ENCODE measurements at places on chromosomes 2 and 18.
A peak's percentile ranks its signal among the peaks of the same experiment; 100 is the strongest.

DNA sequence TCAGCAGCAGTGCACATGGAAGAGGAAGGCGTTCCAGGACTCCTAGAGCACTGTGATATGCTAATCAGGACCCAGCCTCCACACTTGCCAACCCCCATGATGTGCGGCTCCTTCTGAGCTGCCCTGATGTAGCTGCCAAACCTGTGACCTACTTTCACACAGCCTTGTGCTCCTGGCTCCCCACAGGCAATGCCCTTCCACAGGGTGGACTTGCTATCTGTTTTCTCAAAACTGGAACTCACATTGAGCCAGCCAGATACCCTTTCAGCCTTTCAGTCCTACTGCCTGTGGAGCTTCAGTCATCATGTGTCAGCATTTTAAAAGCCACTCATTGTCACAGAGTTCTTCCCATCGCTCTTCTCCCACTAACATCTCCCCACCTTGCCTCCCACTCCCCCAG lies 181.6 kb downstream of the AFF3 start:
- H3K4me3 ChIP-seq, result no peak overlapping the region

DNA sequence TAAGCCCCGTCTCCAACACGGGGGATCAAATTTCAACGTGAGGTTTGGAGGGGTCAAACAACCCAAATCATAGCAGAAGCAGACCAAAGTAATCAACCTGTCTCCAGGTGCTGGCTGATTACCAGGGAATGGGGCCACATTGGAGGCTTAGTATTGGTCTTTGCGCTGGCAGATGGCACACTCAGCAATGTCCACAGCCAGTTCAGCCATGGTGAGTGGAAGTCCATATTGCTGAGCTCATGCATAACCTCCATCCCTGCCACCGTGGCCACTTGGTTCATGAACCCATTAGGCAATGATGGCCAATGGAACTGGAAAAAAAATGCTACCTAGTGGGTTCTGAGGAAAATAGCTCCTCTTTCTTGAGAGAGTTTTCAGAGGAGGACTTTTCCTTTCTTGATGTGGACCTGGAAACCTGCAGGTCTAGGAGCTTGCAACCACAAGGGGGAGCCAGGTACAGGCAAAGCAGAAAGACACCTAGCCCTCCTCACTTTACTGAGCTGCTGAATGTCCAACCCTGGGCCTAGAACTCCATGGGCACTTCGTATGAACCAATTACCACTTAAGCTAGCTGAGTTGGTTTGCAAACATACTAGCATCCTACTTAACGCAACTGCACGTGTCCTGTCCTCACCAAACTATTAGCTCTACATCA lies 128.0 kb upstream of the GYPC start:
- H3K4me3 ChIP-seq, result no peak overlapping the region
- H3K36me3 ChIP-seq, result no peaks in the 10 kb centered on the region
- no peak overlapping the region for H3K27ac ChIP-seq
- peaks cover 3% of the 10 kb centered on the region for H3K27me3 ChIP-seq

- no peak overlapping the region for H3K4me3 ChIP-seq
- no peaks in the 10 kb centered on the region for H3K36me3 ChIP-seq
- H3K27me3 ChIP-seq, result peaks cover 3% of the 10 kb centered on the region
- H3K4me1 ChIP-seq, result no peaks in the 10 kb centered on the region
- no peak for DNase-seq
- H3K27ac ChIP-seq, result no peak overlapping the region
These were observed 210.2 kb downstream of the TSN start for GRCh38 chr2:121965661-121966060.

DNA sequence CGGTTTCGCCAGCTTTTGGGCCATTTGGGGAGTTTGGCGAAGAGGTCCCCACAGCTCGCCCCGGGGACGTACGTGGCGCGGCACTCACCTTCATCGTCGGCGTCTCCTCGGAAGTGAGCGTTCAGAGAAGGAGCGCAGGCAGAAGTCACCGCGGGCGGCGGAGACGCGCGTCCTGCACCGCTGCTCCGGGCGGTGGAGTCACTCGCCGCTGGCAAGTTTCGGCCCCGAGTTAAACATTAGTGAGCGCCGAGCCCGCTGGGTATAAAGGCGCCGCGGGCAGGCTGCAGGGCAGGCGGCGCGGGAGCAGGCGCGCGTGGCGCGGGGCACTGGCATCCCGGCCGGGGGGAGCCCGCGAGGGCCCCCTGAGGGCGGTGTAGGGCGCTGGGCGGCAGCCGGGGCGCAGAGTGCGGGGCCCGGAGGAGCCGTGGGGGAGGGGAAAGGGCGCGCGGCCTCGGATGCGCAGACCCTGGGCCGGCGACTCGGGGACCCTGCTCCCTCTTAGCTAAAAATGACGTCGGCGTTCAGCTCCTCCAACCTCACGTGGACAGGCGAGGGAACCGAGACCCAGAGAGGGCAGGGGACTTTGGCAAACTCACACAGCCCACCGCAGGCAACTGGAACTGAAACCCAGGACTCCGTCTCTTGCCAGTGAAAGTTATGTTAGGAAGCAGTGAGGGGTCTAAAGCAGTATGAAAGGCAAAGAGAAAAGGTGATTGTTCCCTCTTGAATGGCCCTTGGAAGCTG lies at the start of gene DPP4:
Gene DPP4 (minus strand): TSS at position 328 of the 744 bp plus-strand sequence. CDS start 234 bp downstream, at position 94.
- peak within 1 kb of the TSS; percentile 71 for H3K4me3 ChIP-seq
- peaks cover 44% of the 10 kb centered on the region for H3K36me3 ChIP-seq
- H3K27ac ChIP-seq, result peak within 1 kb of the TSS; percentile 94
- H3K27me3 ChIP-seq, result no peaks in the 10 kb centered on the region
- H3K4me1 ChIP-seq, result peaks cover 58% of the 10 kb centered on the region

- no peaks in the 10 kb centered on the region for H3K27me3 ChIP-seq
- no peaks in the 10 kb centered on the region for H3K4me1 ChIP-seq
- H3K4me3 ChIP-seq, result no peak overlapping the region
- H3K27ac ChIP-seq, result no peak overlapping the region
- no peaks in the 10 kb centered on the region for H3K36me3 ChIP-seq
These were observed 34.2 kb downstream of the FBXO36 start for GRCh38 chr2:229956491-229956890.

- H3K4me3 ChIP-seq, result no peak overlapping the region
- no peaks in the 10 kb centered on the region for H3K36me3 ChIP-seq
- H3K27ac ChIP-seq, result no peak overlapping the region
- H3K27me3 ChIP-seq, result peaks cover 13% of the 10 kb centered on the region
- no peaks in the 10 kb centered on the region for H3K4me1 ChIP-seq
- no peak for DNase-seq
These were observed 29.1 kb upstream of the ASB18 start for GRCh38 chr2:236293241-236293810.

GRCh38 chr2:109311771-109312170 lies 182.8 kb downstream of the SH3RF3 start:
- no peak overlapping the region for H3K27ac ChIP-seq
- H3K4me3 ChIP-seq, result no peak overlapping the region
- H3K4me1 ChIP-seq, result no peaks in the 10 kb centered on the region
- no peak for DNase-seq
- no peaks in the 10 kb centered on the region for H3K36me3 ChIP-seq
- H3K27me3 ChIP-seq, result no peaks in the 10 kb centered on the region

- H3K27me3 ChIP-seq, result peaks cover 16% of the 10 kb centered on the region
- no peak for DNase-seq
- H3K36me3 ChIP-seq, result no peaks in the 10 kb centered on the region
- no peak overlapping the region for H3K27ac ChIP-seq
- H3K4me3 ChIP-seq, result no peak overlapping the region
- H3K4me1 ChIP-seq, result no peaks in the 10 kb centered on the region
These were observed 300.7 kb upstream of the UBE2E3 start for GRCh38 chr2:180679693-180680092.

GRCh38 chr2:45728458-45728942 lies 77.0 kb downstream of the PRKCE start:
- H3K27ac ChIP-seq, result no peak overlapping the region
- DNase-seq, result no peak
- H3K4me1 ChIP-seq, result no peaks in the 10 kb centered on the region
- no peak overlapping the region for H3K4me3 ChIP-seq

- no peaks in the 10 kb centered on the region for H3K36me3 ChIP-seq
- H3K27me3 ChIP-seq, result no peaks in the 10 kb centered on the region
- no peak within 1 kb of the TSS for H3K4me3 ChIP-seq
These were observed at the start of gene FBLN7 for GRCh38 chr2:112138159-112139032. TSS of gene FBLN7 (plus strand) at chr2:112138385. CDS start at chr2:112138656, 271 bp downstream.

GRCh38 chr2:127086990-127087790 lies 19.8 kb downstream of the BIN1 start:
- no peak for DNase-seq
- no peak overlapping the region for H3K4me3 ChIP-seq
- H3K27ac ChIP-seq, result no peak overlapping the region
- H3K36me3 ChIP-seq, result no peaks in the 10 kb centered on the region
- no peaks in the 10 kb centered on the region for H3K4me1 ChIP-seq

DNA sequence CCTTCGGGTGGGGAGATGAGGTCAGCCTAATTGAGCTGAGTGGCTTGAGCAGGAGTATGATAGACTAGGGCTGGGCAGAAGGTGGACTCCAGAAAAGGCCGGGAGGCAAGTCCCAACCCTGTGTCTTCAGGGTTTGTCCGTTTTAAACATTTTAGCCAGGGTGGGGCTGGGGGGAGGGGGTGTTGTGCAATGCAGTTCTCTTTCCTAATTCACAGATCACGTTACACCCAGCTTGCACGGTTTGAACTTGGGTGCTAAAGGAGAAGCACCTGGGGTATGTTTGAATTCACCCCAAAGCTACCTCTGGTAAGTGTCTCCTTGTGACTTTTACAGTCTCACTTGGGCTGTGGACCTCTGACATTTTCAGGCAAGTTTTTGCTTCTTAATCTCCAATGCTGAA lies 233.3 kb downstream of the AGAP1 start:
- no peak for DNase-seq
- H3K27ac ChIP-seq, result no peak overlapping the region
- H3K4me1 ChIP-seq, result no peaks in the 10 kb centered on the region
- H3K4me3 ChIP-seq, result no peak overlapping the region

- H3K4me3 ChIP-seq, result no peak overlapping the region
- no peak overlapping the region for H3K27ac ChIP-seq
- H3K36me3 ChIP-seq, result no peaks in the 10 kb centered on the region
- DNase-seq, result no peak
These were observed 247.4 kb upstream of the CYP26B1 start for GRCh38 chr2:72395096-72395495.

DNA sequence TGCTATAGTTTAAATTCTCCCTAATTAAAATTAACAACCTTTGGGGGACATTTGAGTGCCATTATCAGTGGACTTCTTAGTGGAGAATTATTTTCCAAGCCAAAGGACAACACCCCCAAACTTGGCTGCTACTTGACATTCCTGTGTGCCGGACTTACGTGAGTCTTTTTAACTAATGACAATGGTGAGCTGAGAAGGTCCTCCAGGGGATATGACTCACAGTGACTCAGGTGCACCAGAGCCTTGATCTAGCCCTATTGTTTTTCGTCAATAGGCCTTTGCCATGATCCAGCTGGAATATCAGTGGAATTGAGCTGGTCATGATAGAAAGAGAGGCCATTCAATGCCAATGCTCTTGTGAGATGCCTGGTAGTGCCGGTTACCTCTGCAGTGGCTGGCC lies 118.1 kb upstream of the CXCR4 start:
- no peaks in the 10 kb centered on the region for H3K36me3 ChIP-seq
- peaks cover 22% of the 10 kb centered on the region for H3K4me1 ChIP-seq
- DNase-seq, result no peak
- H3K27me3 ChIP-seq, result no peaks in the 10 kb centered on the region
- H3K4me3 ChIP-seq, result no peak overlapping the region

- no peaks in the 10 kb centered on the region for H3K4me1 ChIP-seq
- no peak overlapping the region for H3K4me3 ChIP-seq
- H3K36me3 ChIP-seq, result no peaks in the 10 kb centered on the region
- H3K27me3 ChIP-seq, result no peaks in the 10 kb centered on the region
- no peak for DNase-seq
These were observed 2.0 kb downstream of the FMNL2 start for GRCh38 chr2:152336854-152337510.

DNA sequence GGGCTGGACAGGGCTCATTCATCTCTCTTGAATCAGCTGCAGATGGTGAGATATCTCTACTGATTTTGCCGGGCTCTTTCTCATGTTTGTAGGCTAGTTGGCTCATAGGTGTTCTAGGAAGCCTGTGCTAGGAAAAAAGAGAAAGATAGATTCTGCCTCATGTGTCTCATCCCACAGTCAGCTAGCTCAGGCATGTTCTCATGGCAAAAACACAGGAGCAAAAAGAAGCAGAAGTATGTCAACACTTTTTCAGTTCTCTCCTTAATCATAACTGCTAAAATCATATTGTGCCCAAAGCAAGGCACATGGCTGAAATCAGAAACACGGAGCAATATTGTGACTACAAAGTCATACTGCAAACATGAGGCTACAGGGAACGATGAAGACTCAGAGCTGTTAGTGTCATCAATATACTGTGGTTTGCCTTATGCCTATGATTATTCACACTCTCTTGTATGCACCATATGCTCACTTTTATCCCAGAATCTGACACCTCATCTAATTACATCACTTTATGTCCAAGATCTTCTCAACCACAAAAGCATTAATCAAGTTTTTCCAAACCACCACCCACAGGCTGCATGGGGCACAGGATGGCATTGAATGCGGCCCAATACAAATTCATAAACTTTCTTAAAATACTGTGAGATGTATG lies 571.9 kb upstream of the CNTNAP5 start:
- H3K27ac ChIP-seq, result no peak overlapping the region
- H3K36me3 ChIP-seq, result no peaks in the 10 kb centered on the region
- DNase-seq, result no peak
- H3K4me3 ChIP-seq, result no peak overlapping the region

DNA sequence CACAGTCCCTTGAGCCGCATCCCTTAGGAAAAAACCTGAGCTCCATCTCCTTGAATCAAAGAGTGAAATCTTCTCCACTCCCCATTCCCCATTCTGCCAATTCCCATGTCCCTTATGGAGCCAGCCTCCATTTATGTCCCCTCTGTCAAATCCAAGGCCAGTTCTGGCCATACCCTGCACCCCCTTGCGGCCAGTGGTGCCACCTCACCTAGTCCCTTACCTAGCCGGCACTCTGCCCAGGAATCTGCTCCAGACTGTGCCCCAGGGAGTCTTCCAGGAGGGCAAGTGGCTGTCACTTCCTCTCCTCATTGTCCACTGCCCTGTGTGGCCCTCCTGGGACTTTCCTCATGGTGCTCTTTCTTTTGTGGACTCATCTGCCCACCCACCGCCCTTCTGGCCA lies 195.4 kb upstream of the RMP24 start:
- no peaks in the 10 kb centered on the region for H3K36me3 ChIP-seq
- DNase-seq, result no peak
- no peak overlapping the region for H3K4me3 ChIP-seq

DNA sequence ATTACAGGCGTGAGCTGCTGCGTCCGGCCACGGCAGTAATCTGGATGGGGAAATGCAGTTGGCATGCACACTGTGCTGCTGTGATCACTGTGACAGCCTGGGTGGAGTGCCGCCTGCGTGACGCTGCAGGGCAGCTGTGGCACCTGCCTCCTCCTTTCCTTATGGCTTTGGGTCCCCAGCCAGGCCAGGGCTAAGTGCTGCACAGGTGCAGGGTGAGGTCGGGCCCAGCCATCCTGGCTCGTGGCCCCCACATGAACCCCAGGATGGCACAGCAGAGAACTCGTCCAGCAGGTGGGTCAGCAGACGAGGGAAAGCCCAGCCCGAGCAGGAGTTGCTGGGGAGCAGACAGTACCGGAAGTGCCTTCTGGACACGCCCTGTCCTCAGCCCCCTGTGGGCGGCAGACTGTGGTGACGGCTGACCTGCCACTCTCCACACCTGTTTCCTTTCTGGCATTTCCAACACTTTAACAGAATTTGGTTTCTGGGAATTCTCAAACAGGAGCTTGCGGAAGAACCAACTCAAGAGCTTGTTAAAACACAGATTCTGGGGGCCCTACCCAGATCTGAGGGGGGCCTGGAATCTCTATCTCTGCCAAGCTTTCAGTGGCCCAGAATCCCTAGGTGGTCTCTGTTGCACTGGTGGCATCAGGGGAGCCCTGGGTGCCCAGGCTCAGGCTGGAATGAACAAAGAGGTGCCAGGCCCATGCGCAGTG lies 16.9 kb downstream of the HS1BP3 start:
- no peaks in the 10 kb centered on the region for H3K4me1 ChIP-seq
- no peak overlapping the region for H3K4me3 ChIP-seq
- no peak overlapping the region for H3K27ac ChIP-seq
- DNase-seq, result no peak
